Chondrocyte (in vitro differentiated cells): ENCODE measurements at places on chromosomes 13 and 19. TPM values are rescaled to one million over a fixed set of nuclear protein-coding genes. Genes with fewer than 3 reads are reported as not detected.

Gene STOML3
- not detected in 3 replicates for total RNA-seq

Gene CFAP97D2
- not detected in 3 replicates for total RNA-seq

DNA sequence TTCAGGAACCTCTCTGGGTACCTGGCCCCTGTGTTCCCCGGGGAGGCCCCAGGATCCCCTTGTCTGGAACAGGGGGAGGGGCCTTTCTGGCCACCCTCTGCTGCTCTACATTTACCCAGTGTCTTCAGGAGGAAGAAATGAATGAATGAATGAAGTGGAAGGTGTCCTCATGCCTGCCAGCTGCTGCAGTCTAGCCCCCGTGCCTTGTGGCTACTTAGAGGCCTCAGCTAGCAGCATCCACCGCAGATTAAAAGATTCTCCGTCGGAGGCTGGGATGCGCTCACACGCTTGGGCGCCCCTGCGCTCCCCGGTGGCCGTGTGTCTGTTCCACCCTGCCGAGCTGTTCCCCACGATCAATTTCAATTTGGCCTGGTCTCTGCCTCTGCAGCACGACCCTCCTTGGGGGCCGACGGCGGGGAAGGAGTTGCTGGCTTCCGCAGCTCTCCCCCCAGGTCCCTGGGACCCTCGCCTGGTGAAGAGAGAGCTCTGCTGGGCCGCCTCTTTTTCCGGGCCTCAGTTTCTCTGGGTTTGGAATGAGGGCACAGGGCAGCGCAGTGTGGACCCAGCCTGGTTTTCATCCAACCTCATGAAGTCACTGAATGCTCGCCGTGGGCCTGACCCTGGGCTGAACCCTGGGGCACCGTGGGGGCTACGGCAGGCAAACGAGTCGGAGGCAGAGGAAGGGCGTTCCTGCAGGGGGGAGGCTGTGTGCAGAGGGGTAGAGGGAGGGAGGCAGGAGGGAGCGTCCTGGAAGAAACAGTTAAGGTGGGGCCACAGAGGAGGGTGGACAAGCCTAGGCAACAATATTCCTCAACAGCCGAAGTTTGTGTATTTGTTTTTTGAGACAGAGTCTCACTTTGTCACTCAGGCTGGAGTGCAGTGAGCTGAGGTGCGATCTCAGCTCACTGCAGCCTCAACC is 28.3 kb downstream of the EFNA2 start:
- no peak overlapping the region for H3K4me3 ChIP-seq
- no peaks in the 10 kb centered on the region for H3K36me3 ChIP-seq
- no peak overlapping the region for H3K27ac ChIP-seq
- peaks cover 16% of the 10 kb centered on the region for H3K4me1 ChIP-seq

GRCh38 chr13:107770541-107770940 is 444.8 kb downstream of the LIG4 start:
- no peak overlapping the region for H3K27ac ChIP-seq
- H3K4me3 ChIP-seq: no peak overlapping the region
- H3K36me3 ChIP-seq: no peaks in the 10 kb centered on the region
- H3K4me1 ChIP-seq: peaks cover 17% of the 10 kb centered on the region
- H3K27me3 ChIP-seq: no peaks in the 10 kb centered on the region

GRCh38 chr19:57934820-57935665 is at the start of gene ZNF418:
Gene ZNF418, minus strand, starts transcription at chr19:57935402. Its CDS starts 1,580 bp downstream, at chr19:57933822.
- peaks cover 43% of the 10 kb centered on the region for H3K36me3 ChIP-seq
- peak within 1 kb of the TSS; percentile 99 for H3K4me3 ChIP-seq
- DNase-seq: no peak
- peaks cover 12% of the 10 kb centered on the region for H3K4me1 ChIP-seq
- peak within 1 kb of the TSS; percentile 78 for H3K27ac ChIP-seq

- H3K27ac ChIP-seq: peak overlapping the region; percentile 65
- H3K36me3 ChIP-seq: peaks cover 44% of the 10 kb centered on the region
- no peak for DNase-seq
- H3K4me3 ChIP-seq: no peak overlapping the region
- peaks cover 34% of the 10 kb centered on the region for H3K4me1 ChIP-seq
Observed at GRCh38 chr19:34461375-34462100, 20.0 kb upstream of the WTIP start.

Gene GPR18
- total RNA-seq: not detected in 3 replicates

GRCh38 chr19:3580156-3580934 is 4.9 kb upstream of the GIPC3 start:
- no peak for DNase-seq
- H3K36me3 ChIP-seq: peaks cover 2% of the 10 kb centered on the region
- H3K4me1 ChIP-seq: peaks cover 21% of the 10 kb centered on the region
- H3K27me3 ChIP-seq: no peaks in the 10 kb centered on the region

DNA sequence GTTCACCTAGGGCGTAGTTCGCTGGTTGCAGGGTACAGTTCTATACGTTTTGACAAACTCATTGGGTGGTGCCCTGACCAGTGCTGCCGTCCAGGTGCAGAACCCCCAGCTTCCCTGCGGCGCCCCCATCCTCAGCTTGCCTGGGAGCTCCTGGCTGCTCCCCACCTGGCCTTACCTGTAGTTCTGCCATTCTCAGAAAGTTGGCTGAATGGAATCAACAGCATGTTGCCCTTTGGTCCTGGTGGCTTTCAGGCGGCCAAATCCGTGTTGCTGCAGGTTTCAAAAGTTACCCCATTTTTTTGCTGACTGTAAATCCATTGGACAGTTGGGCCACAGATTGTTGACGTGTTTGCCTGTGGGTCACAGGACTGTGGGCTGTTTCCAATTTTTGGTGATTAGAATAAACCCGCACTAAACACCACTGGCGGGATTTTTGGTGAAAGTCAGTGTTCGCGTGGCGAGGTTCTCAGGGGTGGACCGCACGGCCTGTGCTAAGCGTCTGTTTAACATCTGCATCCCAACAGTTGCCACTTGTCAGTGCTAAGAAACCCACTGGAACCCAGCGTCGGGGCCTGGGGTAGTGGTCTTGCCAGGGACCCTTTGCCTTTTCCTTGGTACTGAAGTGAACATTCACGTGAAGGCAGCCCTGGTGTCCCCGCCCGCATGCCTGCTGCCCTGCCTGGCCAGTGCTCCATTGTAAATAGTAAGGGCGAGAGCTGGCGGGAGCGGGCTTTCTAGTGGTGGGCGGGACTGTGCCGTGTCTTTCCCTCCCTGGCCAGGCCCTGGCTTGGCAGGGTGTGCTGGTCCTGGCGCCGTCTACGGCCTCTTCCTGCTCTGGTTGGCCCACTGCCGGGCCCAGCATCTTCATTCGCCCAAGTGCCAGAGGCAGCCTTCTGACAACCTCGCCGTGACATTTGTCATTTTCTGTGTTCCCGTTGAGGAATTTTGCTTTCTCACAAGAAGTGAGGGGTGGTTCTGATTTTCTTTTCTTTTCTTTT is 3.3 kb downstream of the DOT1L start:
- DNase-seq: no peak
- peak overlapping the region; percentile 16 for H3K4me3 ChIP-seq
- no peaks in the 10 kb centered on the region for H3K36me3 ChIP-seq
- no peaks in the 10 kb centered on the region for H3K27me3 ChIP-seq
- H3K4me1 ChIP-seq: peaks cover 73% of the 10 kb centered on the region
